A549 treated with dexamethasone at 1 μM for 4 hours (cell line): ENCODE measurements at places on chromosomes 1 and 21. TPM values are rescaled to one million over a fixed set of nuclear protein-coding genes. Genes with fewer than 3 reads are reported as not detected.

The AQP10 gene
- not detected in 5 replicates for total RNA-seq

The LCE3E gene
- total RNA-seq: 0.24 to 0.26 TPM in 2 of 5 replicates, not detected in the others

The IGSF5 gene
- total RNA-seq: not detected in 5 replicates

The RCSD1 gene
- total RNA-seq: 0.02 to 0.09 TPM (median 0.02 TPM) in 5 replicates

The GPN2 gene
- 23.4 to 32.2 TPM (median 28.6 TPM) in 5 replicates for total RNA-seq

The WDR64 gene
- total RNA-seq: not detected in 5 replicates

The NBPF11 gene
- total RNA-seq: 3.3 to 5.0 TPM (median 4.4 TPM) in 5 replicates

The MLLT11 gene
- 11.9 to 15.4 TPM (median 14.5 TPM) in 5 replicates for total RNA-seq

The TIE1 gene
- 0.02 to 0.25 TPM (median 0.13 TPM) in 4 of 5 replicates, not detected in the other for total RNA-seq

The TP53BP2 gene
- 27.6 to 33.9 TPM (median 32.9 TPM) in 5 replicates for total RNA-seq

The CFHR2 gene
- total RNA-seq: not detected in 5 replicates

The LAPTM5 gene
- total RNA-seq: 0.18 to 0.37 TPM (median 0.27 TPM) in 5 replicates

The RAB25 gene
- 0.16 TPM in 1 of 5 replicates, not detected in the others for total RNA-seq

The IRF6 gene
- 0.13 to 0.29 TPM (median 0.21 TPM) in 5 replicates for total RNA-seq

The ADAMTS1 gene
- 0.07 to 0.27 TPM (median 0.22 TPM) in 5 replicates for total RNA-seq

The FAM43B gene
- 2.7 to 4.5 TPM (median 3.6 TPM) in 5 replicates for total RNA-seq

The SH2D1B gene
- total RNA-seq: 0.11 to 0.36 TPM (median 0.21 TPM) in 5 replicates

The FAAP20 gene
- 36.0 to 57.8 TPM (median 54.6 TPM) in 5 replicates for total RNA-seq

The PADI3 gene
- total RNA-seq: 0.86 to 1.1 TPM (median 0.98 TPM) in 5 replicates

The S100A7 gene
- not detected in 5 replicates for total RNA-seq

The SYCP1 gene
- not detected in 5 replicates for total RNA-seq

The CFHR3 gene
- total RNA-seq: 0.06 to 0.21 TPM (median 0.12 TPM) in 4 of 5 replicates, not detected in the other

The LORICRIN gene
- not detected in 5 replicates for total RNA-seq

The ERMAP gene
- 3.5 to 4.6 TPM (median 4.2 TPM) in 5 replicates for total RNA-seq

The PCP4 gene
- total RNA-seq: not detected in 5 replicates

The GNPAT gene
- total RNA-seq: 34.8 to 41.0 TPM (median 39.7 TPM) in 5 replicates

The SLC16A1 gene
- total RNA-seq: 41.6 to 50.9 TPM (median 45.5 TPM) in 5 replicates

The BTBD8 gene
- 0.39 to 0.86 TPM (median 0.55 TPM) in 5 replicates for total RNA-seq

The OLFML3 gene
- total RNA-seq: 3.4 to 4.1 TPM (median 4.1 TPM) in 5 replicates

The MAPKAPK2 gene
- total RNA-seq: 86.5 to 112 TPM (median 108 TPM) in 5 replicates

The GJB5 gene
- 0.06 to 0.25 TPM (median 0.11 TPM) in 4 of 5 replicates, not detected in the other for total RNA-seq

The SLC1A7 gene
- total RNA-seq: 0.04 TPM in 1 of 5 replicates, not detected in the others

The GPR157 gene
- total RNA-seq: 4.1 to 6.4 TPM (median 4.6 TPM) in 5 replicates

The MRAP gene
- not detected in 5 replicates for total RNA-seq

The RSPO1 gene
- total RNA-seq: 0.10 to 0.15 TPM (median 0.11 TPM) in 5 replicates

The SPATA21 gene
- 0.04 to 0.12 TPM (median 0.04 TPM) in 3 of 5 replicates, not detected in the others for total RNA-seq

The RNU1-4 gene
- total RNA-seq: 10.6 TPM in 1 of 5 replicates, not detected in the others

The CELA2A gene
- total RNA-seq: not detected in 5 replicates

The NUDT4B gene
- total RNA-seq: 0.58 to 1.9 TPM (median 1.1 TPM) in 5 replicates

The IL10 gene
- not detected in 5 replicates for total RNA-seq

The VSIG8 gene
- total RNA-seq: 0.06 to 0.11 TPM in 2 of 5 replicates, not detected in the others

The AGMAT gene
- total RNA-seq: 5.2 to 8.2 TPM (median 7.7 TPM) in 5 replicates

The HSPG2 gene
- total RNA-seq: 46.4 to 93.7 TPM (median 80.9 TPM) in 5 replicates

The NPR1 gene
- 1.6 to 3.2 TPM (median 2.3 TPM) in 5 replicates for total RNA-seq

The FAM163A gene
- total RNA-seq: not detected in 5 replicates

The ATP5PO gene
- total RNA-seq: 125 to 143 TPM (median 137 TPM) in 5 replicates

The CRYAA gene
- total RNA-seq: 0.07 to 0.18 TPM in 2 of 5 replicates, not detected in the others

The FGR gene
- 0.06 to 0.18 TPM (median 0.09 TPM) in 4 of 5 replicates, not detected in the other for total RNA-seq
